ENCODE measurements at places on chromosomes 13 and 19.

- no peak for DNase-seq
These were observed 106.2 kb downstream of the SLITRK5 start for GRCh38 chr13:87777387-87777786.

GRCh38 chr19:18682807-18683108 is 722 bp upstream of the CRTC1 start:
- no peak for DNase-seq

GRCh38 chr19:18903156-18904037 is 7.4 kb upstream of the CERS1 start:
- DNase-seq: no peak

DNA sequence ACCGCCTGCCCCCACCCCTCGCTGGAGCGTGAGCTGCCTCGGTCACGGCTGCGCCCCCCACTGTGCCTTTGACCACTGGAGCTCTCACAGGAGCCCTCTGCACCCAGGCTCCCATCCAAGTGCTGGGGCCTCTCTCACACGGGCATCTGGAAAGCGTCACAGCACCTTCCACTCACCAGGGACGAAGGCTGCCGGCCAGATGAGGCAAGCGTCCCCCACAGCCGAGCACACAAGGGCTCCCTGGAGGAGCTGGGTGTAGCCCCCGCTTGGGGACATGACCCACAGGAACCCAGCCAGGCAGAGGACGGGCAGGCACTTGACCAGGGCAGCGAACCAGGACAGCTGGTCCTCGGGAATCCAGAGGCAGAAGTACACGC is 560 bp downstream of the TMEM86B start:
- DNase-seq: no peak

GRCh38 chr13:109198585-109198984 is 569.2 kb downstream of the MYO16 start:
- no peak for DNase-seq

- DNase-seq: no peak
These were observed 272.2 kb upstream of the KLF12 start for GRCh38 chr13:74406420-74406819.

- no peak for DNase-seq
These were observed 278.6 kb upstream of the TSHZ3 start for GRCh38 chr19:31627620-31628365.

- DNase-seq: no peak
These were observed 748 bp upstream of the ZNF552 start for GRCh38 chr19:57815247-57816075.

DNA sequence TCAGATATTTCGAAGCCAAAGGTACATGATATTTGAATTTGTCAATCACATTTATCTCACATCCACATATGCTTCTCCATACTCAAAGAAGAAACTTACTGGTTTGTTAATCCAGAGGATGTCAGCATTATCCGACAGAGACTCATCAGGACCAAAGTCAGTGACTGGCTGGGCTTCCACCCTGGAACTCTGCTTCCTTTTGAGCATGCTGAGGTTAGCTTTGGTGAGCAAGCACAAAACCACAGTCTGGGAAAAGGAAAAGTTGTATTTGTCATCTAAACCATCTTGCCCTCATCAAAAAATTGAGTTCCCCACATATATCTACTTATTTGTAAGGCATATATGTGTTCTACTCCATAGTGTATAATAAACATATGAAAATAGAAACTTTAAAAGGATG is 17.4 kb downstream of the NALCN start:
- DNase-seq: no peak

DNA sequence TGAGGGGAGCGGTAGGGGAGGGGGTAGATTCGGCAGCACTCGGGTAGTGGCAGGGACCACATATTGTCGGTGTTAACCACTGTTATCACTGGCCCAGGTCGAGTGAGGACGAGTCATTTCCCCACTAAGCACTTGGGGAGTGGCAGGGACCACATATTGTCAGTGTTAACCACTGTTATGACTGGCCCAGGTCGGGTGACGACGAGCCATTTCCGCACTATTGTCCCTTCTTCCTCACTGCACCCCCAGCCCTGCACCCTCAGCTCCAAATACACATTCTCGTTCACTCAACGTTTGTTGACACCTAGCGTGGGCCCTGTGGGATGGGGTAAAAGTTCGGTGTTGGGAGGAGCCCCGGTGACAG is 467 bp upstream of the CLN5 start:
- DNase-seq: no peak

GRCh38 chr19:45547965-45548609 is 36.5 kb downstream of the OPA3 start:
- no peak for DNase-seq

- no peak for DNase-seq
These were observed 86.0 kb downstream of the ZNF726 start for GRCh38 chr19:24000656-24001055.

DNA sequence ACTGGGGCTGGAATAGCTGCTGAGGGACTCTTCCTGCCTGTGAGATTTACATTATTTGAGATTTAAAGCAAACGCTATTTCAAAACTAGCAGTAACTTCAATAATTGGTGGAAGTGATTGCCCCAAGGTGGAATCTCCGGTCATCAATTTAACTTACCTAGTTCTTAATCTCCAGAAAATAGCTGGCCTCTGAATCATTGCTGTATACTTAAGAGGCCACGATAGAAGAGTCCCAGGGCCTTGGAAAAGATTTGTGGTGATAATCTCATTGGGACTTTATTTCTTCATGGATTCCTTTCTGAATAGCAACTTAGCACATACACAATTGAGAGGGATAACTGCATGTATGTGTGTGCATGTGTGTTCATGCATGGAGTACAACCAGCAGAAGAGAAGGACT is 120.2 kb downstream of the DNAJC15 start:
- DNase-seq: no peak

- no peak for DNase-seq
These were observed 8.1 kb downstream of the ARHGEF7 start for GRCh38 chr13:111123221-111123620.

DNA sequence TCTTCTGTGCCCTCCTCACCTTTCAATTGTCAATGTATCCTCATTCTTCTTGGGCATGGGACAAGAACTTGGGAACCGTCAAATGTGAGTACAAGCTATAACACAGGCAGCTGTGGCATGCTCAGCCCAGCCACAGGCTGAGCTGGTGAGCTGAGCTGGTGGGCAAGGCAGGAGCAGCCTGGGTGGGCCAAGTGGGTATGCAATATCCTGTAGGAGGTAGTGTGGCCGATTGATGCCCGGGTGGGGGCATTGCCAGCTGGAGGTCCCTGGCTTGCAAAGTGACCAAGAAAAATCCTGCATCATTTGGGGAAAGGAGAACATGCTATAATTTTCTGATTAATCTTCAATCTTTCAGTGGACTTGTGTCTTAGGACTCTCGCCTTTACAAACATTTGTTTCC is 507.2 kb upstream of the SLC10A2 start:
- no peak for DNase-seq

DNA sequence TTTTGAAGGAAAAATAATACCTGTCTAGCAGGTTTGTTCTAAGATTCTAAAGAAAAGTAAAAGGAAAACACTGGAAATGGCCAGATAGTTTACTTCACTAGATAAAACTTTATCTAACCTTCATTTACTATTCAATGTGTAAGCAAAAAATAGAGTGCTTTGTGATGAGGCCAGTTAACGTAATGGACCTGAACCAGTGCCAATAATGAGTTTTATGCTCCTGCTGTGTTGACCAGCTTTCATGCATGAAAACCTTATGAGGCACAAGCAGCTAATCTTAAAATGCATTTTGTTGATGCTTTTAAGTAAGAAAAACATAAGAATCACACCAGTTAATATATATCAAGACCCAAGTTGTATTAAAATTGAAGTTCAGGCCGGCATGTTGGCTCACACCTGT is 617.2 kb upstream of the GPC6 start:
- no peak for DNase-seq

GRCh38 chr13:40505196-40505595 is 161.2 kb downstream of the FOXO1 start:
- no peak for DNase-seq
